Activated naive CD8-positive, alpha-beta T cell treated with anti-CD3 and anti-CD28 coated beads, Interleukin-2, amount 50 U/mL, for 16 hours (primary cell): ENCODE measurements at places on chromosomes 5 and 9.

DNA sequence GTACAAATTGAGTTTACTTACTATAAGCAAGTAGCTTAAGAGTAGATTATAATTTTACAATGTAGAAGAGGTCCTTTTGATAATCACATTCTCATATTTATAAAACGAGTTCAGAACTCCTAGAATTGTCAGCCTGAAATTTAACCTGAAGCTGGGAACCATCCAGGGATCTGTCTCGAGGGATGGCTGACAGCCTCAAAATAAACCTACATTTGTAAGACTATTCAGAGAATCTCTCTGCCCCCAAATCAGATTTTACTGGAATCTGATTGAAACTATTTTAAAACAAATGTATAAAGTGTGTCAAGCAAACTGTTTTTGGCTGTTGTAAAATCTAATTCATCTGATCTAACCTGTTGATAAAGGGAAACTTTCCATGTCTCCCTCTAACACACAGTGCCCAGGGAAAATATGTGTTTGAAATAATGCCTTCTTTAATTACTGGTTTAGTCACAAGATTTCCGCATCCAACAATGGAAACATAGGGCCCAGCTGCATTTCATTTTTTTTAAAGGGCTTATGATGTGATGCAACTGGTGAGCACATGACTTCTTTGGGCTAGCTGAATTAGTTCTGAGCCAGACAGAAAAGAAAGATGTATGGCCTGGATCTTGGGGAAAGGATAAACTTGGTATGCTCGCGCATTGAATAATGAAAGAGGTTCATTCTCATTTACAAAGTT, 30.3 kb downstream of the SLC25A46 start:
- no peak for DNase-seq

GRCh38 chr9:76297721-76298239, 96.4 kb downstream of the RFK start:
- no peak for DNase-seq

GRCh38 chr5:119289438-119290044, 66.3 kb upstream of the TNFAIP8 start:
- DNase-seq, result no peak

DNA sequence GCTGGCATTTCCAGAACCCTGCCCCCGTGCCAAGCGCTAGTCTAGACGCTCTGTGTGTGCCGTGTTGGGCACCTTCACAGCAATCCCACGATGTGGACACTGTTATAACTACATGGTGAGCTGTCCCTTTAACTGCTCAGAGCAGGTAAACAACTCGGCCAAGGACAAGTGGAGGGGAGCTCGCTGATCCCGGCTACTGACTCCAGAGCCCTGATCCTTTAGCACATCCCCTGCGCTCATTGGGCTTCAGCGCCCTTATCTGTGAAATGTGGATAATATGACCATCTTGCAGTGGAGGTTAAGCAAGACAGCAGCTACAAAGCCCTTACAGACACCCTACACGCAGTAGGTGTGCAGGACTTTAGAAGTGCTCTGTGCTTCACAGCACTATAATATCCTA, 16.5 kb downstream of the ORM2 start:
- no peak for DNase-seq

- no peak for DNase-seq
Observed at GRCh38 chr5:171157775-171158174, 151.3 kb upstream of the TLX3 start.

- no peak for DNase-seq
Observed at GRCh38 chr5:72138943-72139521, 31.8 kb downstream of the MAP1B start.

- no peak for DNase-seq
Observed at GRCh38 chr5:181134259-181134658, 3.3 kb upstream of the OR2V1 start.

DNA sequence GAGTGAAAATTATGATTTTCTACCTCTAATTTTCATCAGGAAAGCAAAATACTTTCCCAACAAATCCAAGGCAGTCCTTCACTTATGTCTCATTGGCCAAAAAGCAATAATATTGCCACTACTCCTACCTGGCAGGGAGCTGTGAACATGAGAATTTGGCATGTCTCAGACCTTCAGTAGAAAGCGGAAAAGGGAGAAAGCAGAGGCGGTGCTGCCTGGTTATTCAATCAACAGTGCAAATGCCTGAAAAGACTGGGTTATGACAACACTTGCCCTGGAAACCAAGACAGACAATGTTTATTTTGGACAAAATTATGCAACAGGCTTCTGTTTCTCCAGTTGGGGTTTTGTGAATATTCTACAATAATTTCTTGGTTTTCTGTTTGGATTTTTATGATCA, 194.4 kb downstream of the TAF11L14 start:
- no peak for DNase-seq

DNA sequence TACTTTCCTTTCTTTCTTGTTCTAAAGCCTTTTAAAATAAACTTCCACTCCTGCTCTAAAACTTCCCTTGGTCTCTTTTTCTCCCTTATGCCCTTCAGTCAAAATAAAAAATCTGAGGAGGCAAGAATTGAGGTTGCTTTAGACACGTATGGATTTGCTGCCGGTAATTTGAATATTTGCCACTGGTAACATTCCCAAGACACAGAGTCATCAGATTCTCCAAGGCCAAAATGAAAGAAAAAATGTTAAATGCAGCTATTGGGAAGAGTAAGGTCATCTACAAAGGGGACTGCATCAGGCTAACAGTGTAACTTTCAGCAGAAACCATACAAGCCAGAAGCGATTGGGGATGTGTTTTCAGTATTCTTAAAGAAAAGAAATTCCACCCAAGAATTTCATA, 311.1 kb downstream of the CDH18 start:
- DNase-seq, result no peak

DNA sequence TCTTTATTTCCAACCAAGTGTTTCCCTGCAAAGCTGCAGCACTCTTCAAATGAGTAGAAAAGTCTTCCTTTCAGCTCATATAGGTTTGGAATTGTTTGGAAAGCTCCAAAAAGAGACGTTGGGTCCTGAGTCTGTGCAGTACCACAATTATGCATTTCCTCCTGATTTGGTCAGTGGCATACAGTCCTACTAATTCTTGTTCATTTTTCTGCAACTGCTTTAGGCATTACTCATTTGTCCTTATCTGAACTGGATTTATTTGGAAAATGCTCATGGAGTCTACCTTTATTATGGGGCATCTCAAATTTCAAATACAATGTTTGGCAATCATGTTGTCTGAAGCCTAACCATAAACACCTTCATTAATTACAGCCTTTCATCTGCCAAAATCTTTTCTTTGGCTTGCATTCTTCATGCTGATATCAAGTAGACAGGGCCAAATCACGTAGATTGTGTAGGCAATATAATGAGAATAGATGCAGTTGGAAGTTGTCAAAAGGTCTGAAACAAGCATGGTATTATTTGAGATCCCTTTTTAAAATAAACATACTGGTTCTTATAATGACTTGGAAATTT, 232.8 kb downstream of the TLE1 start:
- no peak for DNase-seq

DNA sequence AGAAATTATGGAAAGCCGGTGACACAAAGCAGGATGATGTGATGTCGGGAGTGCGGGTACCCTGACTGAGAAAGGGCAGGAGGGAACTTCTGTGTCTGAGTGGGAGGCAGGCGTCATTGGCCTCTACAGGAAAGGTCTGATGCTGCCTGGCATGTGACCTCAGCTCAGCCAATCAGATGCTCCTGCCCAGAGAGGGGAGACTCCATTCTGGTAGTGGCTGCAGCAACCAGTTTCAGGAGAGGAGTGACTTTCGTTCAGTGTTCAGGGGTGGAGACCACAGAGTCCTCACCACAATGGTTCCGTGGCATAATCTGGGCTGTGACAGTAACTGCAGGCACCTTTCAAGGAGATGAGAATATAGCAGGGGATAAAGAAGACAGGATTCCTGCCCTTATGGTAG, 6.7 kb upstream of the SFXN1 start:
- no peak for DNase-seq

- DNase-seq, result no peak
Observed at GRCh38 chr5:172846249-172846648, 12.2 kb downstream of the ERGIC1 start.

GRCh38 chr5:140142856-140143255, 17.1 kb downstream of the IGIP start:
- no peak for DNase-seq
